ENCODE measurements at places on chromosomes 3 and 15.

DNA sequence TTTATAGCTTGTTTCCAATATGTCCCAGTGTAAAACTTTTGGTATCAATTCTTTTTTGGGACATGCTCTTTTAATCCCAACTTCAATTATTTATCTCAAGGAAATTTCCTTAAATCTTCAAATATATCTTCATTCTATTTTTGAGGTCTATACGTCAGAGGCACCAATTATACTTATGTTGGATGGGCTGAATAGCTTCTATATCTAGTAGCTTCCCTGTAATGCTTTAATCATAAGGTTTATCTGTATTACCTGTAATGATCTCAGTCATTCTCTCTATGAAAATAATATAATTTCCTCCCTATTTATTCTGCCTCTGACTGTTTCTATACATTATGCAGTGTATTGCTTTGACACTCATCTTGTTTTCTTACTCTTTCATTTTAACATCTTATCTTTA, 29.9 kb upstream of the MCCC1 start:
- no peak for DNase-seq

GRCh38 chr3:101189796-101190195, 130.6 kb downstream of the IMPG2 start:
- DNase-seq, result no peak

DNA sequence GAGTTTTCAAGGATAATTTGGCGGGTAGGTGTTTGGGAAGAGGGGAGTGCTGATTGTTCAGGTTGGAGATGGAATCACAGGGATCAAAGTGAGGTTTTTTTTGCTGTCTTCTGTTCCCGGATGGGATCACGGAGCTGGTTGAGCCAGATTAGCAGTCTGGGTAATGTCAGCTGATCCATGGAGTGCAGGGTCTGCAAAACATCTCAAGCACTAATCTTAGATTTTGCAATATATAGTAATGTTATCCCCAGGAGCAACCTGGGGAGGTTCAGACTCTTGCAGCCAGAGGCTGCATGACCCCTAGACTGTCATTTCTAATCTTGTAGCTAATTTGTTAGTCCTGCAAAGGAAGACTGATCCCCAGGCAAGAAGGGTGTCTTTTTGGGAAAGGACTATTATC, 354.1 kb upstream of the SGO1 start:
- DNase-seq, result no peak

- no peak for DNase-seq
Measured at GRCh38 chr3:18282507-18282906, 142.6 kb downstream of the SATB1 start.

DNA sequence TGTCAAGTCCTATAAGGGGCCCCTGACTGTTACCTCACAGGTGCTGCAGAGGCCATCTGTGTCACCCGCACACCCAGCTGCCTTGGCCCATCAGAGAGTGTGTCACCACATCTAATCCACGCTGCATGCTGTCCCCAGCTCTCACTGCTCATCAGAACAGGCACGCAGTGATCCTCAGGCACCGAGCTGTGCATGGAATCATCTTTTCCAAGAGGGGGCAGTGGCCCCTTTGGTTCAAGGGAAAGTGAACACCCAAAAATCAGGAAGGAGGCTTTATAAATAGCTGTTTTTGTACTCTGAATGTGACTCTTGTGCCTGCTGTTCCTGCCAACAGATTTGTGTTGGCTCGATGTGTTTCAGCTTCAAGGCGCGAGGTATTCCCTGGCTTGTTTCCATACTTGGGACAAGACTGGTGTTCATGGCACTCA, 110.3 kb upstream of the ETV5 start:
- DNase-seq, result no peak

- no peak for DNase-seq
Measured at GRCh38 chr3:194178669-194179068, 42.7 kb downstream of the HES1 start.

- DNase-seq, result no peak
Measured at GRCh38 chr3:124783696-124784095, 53.4 kb downstream of the UMPS start.

DNA sequence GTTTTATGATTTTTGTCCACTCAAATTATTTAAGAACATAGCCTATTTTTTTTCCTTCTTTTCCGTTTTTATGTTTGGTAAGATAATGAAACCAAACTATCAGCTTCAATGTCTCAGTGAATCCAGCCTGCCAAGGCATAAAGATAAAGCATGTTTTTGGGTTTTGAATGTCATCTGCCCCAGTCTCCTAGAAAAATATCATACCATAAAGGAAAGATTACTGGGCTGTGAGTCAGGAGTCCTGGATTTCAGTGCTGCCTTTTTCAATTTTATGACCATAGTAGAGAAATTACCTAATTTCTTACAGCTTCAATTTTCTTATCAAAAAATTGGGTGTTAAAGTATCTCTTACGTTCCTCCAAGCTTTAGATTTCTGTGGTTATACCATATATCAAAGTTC, 87.5 kb downstream of the GAP43 start:
- DNase-seq, result no peak

- DNase-seq, result no peak
Measured at GRCh38 chr3:100893590-100893989, 99.6 kb downstream of the ABI3BP start.

DNA sequence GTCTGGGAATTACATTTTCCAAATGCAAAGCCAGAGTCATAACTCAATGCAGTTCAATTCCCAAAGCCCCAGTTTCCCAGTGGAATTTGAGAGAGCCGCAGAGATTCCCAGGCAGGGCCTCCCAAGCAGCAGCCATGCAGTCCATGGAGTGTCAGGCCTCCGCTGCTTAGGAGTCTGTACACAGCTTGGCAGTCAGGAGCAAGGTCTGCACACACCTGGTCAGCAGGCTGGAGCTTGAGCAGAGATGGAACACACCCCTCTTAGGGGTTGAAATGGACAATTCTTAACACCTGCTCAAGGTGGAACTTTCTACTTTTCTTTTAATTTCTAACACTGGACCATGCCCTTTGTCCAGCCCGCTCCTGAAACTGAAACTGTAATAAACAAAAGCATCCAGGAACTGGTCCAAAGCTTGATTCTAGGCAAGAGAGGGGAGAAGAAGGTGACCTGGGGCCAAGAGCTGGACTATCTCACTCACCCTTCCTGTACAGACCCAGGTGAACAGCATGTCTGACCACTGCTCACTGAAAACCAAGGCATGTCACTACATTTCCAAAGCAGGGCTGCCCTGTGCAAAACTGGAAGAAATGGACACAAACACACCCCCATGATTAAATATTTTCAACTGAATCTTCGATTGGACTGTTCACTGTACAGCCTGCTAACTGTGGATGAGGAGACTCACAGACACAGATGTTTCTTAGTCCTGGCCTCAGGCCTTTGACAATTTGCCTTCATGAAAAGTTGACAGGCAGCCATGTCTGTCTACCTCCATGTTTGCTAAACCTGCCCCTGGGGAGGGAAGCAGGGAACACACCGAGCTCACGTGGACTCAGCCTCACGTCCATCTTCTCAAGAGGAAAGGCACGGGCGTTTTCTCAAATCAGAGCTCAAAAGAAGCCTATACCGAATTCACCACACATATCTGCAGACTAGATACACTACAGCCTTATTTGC, 48.6 kb upstream of the DUSP7 start:
- no peak for DNase-seq

- DNase-seq, result no peak
Measured at GRCh38 chr3:186746008-186746407, 28.8 kb downstream of the KNG1 start.

GRCh38 chr3:46895204-46895660, 17.7 kb downstream of the PTH1R start:
- no peak for DNase-seq

GRCh38 chr15:70147178-70147760, 49.6 kb upstream of the TLE3 start:
- no peak for DNase-seq

- no peak for DNase-seq
Measured at GRCh38 chr3:58215317-58216025, 4.7 kb upstream of the DNASE1L3 start.

DNA sequence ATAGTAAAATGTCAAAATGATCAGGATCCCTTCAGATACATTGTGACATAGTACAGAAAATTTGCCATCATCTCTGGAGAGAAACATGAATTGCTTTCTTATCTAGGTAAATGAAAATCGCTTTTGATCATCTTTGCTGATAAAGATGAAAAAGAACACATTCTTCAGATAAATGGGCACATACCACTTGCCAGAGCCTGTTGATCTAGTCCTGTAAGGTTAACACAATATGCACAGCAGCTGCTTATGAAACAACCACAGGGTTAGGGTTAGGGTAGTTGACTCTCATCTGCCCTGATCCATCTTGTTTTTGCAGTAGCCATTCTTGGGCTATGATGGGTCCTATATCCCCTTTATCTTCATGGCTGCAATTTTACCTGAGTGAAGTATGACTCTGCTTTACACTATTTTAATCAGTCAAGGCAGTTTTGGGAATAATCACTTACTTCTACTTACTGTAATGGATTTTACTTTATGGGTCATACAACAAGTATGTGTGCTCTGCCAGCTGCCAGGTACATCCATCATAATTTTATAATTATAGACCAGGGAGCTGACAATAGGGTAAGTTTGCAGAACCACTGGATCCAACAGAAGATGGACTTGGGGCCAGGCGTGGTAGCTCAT, 12.6 kb upstream of the SPINK8 start:
- DNase-seq, result no peak

DNA sequence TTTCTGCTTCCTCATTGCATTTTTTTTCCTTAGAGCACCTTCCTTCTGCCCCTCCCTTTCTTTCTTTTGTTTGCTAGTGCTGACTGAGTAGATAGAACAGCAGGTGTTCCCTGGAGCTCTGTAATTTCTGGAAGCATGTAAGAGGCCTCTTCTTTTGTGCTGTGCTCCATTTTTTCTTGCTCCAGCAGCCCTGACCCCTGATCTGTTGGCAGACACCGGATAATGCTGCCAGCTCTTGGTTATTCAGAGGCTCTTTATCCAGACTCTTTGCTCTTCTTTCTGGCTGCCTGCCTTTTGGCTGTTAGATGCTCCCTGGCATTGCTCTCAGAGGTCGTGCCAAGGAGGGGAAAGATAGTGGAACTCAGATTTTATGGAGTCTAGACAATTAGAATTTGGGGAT, 104.4 kb upstream of the RBMS3 start:
- DNase-seq, result no peak

GRCh38 chr3:19748782-19749447, 185.1 kb downstream of the EFHB start:
- no peak for DNase-seq

DNA sequence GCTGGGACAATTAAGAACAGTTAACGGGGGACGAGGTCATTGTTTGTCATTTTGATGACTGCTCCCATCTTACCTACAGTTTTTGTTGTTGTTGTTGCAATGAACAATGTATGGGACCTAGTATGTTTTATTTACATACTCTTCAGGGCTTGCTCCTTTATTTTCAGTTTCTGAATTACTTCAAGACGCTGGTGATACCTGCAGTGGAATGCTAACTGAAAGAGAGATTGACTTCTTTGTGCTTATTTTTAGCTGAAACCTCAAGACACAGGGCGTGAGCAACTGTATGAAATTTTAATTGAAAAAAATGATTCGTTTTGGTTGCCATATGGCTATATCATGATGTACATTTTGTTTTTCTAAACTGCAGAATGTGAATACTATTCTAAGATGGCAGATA, 297.9 kb downstream of the EDEM1 start:
- no peak for DNase-seq

GRCh38 chr15:43144512-43144911, 11.1 kb downstream of the TMEM62 start:
- DNase-seq, result no peak

DNA sequence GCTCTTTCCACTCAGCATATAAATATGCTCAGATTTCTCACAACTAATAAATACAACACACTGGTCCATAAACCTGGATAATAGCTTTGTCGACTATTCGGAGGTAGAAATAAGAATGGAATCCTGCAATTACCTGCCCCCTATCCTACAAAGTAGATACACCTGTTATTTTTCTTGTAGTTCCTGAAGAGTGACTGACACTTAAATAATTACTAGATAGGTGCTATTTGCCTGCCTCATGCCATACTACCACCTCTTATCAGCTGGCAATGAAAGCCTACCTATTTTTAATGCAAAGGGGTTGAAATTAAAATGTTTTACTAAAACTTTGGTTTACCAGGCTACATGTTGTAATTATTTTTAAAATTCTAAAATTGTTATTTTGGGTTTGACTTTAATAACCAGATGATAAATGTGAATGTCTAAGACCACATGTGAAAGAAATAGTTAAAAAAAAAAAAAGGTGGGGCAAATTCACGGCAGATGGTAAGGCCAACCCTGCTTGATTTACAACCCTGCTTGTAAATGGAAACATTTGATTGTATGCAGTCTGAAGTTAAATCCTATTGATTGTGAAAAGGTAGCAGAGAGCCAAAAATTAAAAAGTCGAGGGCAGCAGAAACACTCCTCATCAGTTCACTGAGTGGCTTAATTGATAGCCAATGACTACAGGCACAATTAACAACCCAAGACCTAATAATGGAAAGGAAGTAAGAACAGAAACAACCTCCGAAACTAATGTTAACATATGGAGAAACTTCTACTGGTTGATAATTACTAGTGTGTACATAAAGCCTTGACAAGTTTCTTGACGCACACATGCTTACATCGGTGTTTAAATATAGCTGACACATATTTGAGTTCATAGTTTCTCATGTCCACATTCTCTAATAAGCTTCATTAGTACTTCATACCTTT, 8.9 kb downstream of the PEAK1 start:
- no peak for DNase-seq

DNA sequence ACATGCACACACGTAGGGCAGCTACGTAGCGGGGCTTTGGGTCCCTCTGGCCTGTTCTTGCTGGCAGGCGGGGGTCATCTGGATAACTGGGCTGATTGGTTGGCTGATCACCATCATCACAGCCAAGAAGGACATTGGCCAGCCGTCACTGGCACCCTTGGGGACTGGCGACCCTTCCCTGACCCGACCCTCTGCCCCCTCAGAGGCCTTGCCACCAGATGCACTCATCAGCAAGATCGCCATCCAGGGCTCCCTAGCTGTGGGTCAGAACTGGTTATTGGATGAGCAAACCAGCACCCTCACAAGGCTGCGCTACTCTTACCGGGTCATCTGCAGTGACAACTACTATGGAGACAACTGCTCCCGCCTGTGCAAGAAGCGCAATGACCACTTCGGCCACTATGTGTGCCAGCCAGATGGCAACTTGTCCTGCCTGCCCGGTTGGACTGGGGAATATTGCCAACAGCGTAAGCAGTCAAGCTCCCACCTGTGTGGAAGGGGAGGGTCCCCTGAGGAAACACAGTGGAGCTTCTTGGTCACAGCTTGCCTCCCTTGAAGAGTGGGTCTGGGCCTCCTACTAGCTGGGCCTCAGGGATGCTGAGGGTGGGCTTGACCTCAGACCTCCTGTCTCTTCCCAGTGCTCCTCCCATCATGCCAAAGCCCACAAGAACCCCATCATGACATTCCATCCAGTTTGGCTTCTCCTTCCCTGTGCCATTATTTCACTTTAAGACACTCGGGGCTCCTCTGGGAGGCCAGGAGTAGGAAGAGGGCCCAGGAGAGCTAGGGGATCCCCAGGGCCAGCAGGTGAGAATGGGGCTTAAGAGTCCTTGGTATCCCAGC, 2.4 kb downstream of the DLL4 start:
- no peak for DNase-seq

- no peak for DNase-seq
Measured at GRCh38 chr3:120148187-120148949, 54.1 kb upstream of the GSK3B start.

All from NCI-H1436 treated with DMSO at 0.1 percent for 48 hours (cell line).